PC-9 (cell line): ENCODE measurements at places on chromosomes 13 and 19.

- no peak for DNase-seq
Measured at GRCh38 chr19:30330266-30330665, 41.9 kb upstream of the ZNF536 start.

DNA sequence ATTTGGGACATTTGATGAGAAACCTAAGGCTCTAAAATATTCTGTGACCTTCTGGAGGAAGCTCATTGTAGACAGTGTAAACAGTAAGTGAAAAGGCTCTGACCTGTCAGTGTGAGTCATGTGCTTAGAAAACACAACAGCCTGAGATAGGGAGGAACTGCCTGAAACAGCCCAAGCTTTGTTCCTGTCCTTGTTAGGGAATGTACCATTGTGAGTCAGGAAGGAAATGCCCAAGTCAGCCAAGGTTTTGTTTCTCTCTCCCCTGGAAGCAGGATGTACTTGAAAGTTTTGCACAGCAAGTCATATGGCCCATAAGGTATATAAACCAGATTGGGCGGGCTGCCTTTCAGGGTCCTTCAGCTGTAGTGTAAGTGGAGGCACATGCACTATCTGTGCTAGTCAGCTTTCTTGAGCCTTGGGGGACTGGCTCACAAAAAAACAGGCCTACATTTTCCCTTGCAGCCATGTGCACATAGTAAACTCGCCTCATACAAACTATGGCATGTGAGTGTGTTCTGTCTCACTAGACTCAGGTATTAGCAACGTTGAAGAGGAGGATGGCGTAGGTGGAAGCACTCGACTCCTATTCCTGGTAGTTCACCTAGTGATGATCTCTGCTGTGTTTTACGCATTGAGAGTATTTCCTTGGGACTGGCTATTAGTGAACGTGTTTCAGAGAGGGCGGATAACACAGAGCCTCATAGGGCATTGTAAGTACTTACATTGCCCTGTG is 141.2 kb upstream of the KLHL1 start:
- DNase-seq, result peak; percentile 23

- no peak for DNase-seq
Measured at GRCh38 chr13:39210961-39211534, 172.8 kb downstream of the NHLRC3 start.

DNA sequence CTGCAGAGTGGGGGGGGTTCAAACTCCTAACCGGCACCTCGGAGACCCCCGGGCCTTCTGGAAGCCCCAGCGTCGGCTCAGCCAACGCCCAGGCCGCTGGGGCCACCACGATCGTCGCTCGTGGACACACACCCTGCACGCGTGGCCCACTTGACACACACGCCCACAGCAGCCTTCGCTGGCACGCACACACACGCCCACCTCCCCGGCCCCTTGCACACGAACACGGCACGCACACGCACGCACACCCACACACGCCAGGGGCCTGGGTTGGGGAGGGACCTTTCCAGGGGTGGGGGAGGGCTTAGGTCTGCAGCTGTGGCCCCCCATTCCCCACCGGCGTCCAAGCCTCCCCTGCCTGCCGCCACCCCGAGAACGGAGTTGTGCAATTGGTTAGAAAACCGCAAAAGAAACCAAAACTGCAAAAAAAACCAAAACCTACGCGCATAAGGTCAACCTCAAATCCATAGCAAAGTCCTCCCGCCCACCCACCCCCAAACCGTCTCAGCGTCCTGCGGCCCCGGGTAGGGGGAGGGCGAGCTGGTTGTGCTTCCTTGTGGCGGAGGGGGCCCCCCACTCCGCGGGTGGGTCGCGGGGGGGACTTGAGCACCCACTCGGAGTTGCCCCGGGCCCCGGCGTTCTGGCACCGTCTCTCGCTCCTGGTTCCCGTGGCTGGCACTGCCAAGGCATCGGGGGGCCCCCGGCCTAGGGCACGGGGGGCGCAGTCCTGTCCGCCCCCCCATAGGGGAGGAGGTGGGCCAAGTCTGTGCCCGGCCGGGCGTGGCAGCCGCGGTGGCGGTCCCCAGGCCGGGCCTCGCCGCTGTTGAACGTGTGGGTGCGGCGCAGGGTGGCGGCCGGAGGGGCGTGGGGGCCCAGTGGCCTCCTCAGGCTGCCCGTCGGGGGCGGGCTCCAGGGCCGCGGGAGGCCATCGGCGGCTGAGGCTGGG is 3.3 kb upstream of the LRG1 start:
- DNase-seq, result no peak

- DNase-seq, result no peak
Measured at GRCh38 chr13:99548448-99548847, 47.2 kb downstream of the TM9SF2 start.

GRCh38 chr13:86906127-86906874 is 764.9 kb upstream of the SLITRK5 start:
- DNase-seq, result no peak

DNA sequence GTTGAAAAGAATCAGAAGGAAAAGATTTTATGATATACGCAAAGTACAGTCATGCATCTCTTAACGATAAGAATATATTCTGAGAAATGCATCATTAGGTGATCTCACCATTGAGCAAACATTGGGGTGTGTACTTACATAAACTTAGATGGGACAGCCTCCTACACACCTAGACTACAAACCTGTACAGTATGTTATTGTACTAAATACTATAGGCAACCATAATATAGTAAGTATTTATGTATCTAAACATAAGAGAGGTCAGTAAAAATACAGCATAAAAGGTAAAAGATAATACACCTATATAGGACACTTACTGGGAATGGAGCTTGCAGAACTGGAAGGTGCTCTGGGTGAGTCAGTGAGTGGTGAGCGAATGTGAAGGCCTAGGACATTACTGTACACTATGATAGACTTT is 254.6 kb downstream of the SPRY2 start:
- DNase-seq, result peak; percentile 23

GRCh38 chr19:2268861-2269243 is 12.6 kb upstream of the JSRP1 start:
- no peak for DNase-seq

GRCh38 chr13:79212064-79212619 is 193.9 kb downstream of the RBM26 start:
- DNase-seq, result no peak

GRCh38 chr19:42270346-42271044 is 1.4 kb downstream of the CIC start:
- peak; percentile 59 for DNase-seq

DNA sequence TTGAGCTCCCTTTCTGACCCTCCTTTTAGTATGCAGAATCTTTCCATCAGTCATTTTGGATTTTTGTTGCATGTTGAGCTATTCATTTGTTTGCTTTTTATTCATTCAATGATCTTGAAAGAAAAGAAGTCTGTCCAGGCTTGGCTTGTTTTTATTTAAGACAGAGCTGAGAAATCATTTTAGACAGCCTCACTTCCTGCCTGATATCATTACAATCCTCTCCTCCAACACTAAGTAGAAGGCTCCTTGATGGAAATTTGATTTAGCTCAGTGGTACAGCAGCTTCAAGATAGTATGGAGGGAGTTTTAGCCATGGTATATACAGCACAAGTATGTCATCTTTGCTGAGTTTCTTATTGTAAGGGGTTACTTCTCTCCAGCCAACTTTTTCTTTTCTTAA is 28.4 kb downstream of the MBNL2 start:
- no peak for DNase-seq

- DNase-seq, result no peak
Measured at GRCh38 chr13:44331912-44332851, 41.4 kb upstream of the SERP2 start.

- DNase-seq, result peak; percentile 67
Measured at GRCh38 chr19:45878043-45878794, 7.7 kb downstream of the IRF2BP1 start.

DNA sequence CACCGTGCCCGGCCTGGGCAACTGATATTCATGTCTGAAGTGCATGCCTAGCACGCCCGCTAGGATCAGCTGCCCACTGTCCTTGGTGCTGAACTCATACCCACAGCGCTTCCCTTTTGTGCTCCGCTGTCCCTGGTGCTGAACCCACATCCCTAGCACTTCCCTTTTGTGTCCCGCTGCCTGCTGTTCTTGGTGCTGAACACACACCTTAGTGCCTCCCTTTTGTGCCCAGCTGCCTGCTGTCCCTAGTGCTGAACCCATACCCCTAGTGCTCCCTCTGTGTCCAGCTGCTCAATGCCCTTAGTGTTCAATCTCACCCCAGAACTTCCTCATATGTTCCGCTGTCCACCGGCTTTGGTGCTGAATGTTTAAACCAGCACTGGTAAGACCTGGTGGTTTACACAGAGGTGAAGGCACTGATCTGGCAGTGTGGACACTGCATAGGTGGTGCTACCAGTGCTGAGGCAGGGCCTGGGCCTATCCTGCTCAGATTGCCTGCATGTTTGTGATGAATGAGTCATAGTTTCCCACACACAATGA is 26.3 kb upstream of the SIGLEC11 start:
- peak; percentile 90 for DNase-seq

DNA sequence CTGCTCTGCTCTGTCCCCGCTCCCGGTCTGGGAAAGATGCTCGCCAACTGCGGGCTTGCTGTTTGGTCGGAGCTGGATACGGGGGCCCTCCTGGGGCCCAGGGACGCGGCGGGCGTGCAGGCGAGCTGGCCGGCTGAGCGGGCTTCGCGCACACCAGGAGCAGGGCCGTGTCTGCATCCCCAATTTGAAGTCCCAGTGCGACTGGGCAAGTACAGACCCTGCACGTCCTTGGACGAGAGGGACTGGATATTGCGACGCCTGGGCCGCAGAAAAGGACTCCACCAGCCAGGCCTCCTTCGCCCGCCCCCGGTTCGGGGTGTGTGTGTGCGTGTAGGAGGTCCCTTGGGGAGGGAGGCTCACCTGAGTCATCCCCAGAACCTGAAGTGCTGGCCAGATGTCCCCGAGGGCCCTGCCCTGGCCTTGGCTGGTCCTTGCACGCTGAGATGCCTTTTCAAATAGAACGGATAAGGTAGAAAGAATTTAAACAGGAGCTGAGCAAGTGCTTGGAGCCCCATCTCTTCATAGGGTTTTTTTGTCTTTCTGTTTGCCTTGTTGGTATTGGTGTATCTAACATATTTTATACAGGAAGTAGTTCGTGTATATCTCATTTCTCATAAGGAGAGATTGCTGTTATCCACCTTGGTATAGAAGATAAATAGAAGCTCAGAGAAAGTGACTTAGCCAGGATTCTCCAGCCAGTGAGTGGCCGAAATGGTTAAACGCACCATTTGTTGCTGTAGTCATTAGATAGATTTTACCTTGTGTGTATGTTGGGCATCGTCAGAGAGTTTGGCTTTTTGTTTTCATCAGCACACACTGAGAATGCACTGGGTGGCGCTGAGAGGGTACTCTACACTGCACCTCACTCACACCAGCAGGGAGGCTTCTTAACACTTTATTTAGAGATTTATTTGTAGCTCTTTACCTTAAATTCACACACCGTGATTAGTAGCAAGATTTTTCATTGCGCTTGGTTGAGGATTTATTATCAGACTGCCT is 1.1 kb downstream of the NAXD start:
- peak; percentile 84 for DNase-seq

DNA sequence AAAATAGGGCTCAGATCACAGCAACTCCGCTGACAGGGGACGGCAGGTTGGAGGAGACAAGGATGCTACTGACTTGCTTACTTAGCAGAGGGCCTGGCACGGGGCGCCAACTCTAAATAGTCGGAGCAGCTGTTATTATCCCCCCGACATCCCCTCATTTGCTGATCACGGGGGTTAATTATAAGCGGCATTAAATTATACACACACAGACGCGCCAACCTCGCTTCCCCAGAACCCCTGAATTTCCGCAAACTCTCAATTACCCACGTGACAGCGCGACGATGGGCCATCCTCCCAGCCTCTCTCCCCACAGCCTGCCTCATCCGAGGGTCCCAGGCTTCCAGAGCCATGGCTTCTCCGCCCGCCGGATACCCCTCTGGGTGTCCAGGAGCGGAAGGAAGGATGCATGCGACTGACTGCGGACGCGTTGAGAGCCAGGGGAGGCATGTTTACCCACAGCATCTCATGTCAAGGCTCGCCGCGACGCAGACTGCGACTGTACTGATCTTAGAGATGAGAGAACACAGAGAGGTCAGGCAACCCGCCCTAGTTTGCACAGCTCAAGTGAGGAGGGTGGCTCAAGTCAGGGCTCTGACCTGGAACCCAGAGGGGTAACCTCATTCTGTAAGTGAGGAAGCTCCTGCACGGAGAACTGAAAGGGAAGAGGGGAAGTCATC is 5.7 kb downstream of the PTPRS start:
- DNase-seq, result no peak

DNA sequence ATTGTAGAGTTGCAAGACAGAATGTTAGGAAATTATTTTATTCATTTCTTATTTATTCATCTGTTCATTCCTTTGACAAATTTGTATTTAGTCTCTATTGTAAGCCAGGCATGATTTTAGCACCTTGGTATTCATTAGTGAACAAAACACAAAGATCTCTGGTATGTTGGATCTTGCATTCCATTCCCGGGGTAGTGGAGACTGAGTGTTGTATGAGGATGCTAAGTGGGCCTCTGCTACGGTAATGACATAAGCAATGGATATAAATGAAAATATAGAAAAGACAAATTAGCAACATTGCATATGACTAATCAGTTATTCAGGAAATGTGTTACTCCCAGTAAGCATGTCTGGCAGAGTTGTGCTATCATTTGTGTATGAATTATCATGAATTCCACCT is 449.3 kb downstream of the PCDH17 start:
- DNase-seq, result no peak

DNA sequence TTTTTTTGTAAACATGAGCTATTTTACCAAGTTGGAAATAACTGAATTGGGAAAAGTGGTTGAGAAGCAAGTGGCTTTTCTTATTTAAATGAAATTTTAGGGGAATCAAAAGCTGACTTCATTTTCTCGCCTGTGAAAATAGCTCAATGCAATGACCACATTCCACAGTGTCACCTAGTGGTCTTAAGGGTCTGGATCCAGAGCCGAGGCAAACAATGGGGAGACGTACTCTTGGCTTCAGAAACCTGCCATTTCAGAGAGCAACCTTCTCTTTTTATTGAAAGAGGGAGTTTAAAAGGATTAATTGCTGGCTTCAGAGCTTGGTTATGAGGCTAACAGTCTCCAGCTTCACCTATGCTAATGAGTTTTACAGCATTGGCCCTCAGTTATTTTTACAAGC is 39.7 kb upstream of the RXFP2 start:
- no peak for DNase-seq

GRCh38 chr13:93625536-93625935 is 398.9 kb downstream of the GPC6 start:
- no peak for DNase-seq
